ENCODE measurements at places on chromosomes 6 and 20. TPM values are rescaled to one million over a fixed set of nuclear protein-coding genes. Genes with fewer than 3 reads are reported as not detected.

Gene FKBP1A
- 111 TPM for total RNA-seq

Gene ROS1
- 0.17 TPM for total RNA-seq

Gene CD93
- total RNA-seq, result not detected

Gene BPIFA1
- total RNA-seq, result not detected

Gene LAMA4
- 68.4 TPM for total RNA-seq

Gene AVP
- total RNA-seq, result not detected

Gene FRK
- 0.15 TPM for total RNA-seq
